ENCODE measurements at places on chromosomes 13 and 19. TPM values are rescaled to one million over a fixed set of nuclear protein-coding genes. Genes with fewer than 3 reads are reported as not detected.

Gene ZNF283
- 22.9 TPM for total RNA-seq

Gene ACTL9
- total RNA-seq = not detected

Gene ZNF534
- total RNA-seq = not detected

Gene IL12RB1
- under 0.01 TPM for total RNA-seq

Gene ZNF575
- 0.30 TPM for total RNA-seq

Gene RFPL4A
- total RNA-seq = not detected

Gene MAB21L1
- 0.05 TPM for total RNA-seq

Gene GPR12
- total RNA-seq = not detected
